Effector memory CD8-positive, alpha-beta T cell (primary cell): ENCODE measurements at places on chromosomes 5 and 9.

GRCh38 chr5:131998431-131999040, 12.9 kb downstream of the ACSL6 start:
- DNase-seq, result no peak

DNA sequence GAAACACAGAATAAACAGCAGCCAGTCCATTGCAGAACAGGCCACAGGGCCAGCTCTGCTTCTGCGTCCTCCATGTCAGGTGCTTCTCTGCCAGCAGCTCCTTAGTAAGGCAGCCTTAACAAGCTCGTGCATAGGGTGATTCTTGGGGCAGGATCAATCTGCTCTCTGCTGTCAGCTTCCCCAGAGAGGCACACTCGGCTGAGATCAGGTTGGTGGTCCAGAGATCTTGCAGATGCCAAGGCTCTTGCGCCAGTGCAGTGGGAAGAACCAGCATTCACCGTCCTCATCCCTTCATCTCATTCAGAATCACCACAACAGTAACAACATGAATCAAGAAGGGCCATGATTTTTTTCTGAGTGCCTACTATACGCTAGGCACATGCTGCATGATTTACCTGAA, 49.0 kb upstream of the ALDH1B1 start:
- no peak for DNase-seq

DNA sequence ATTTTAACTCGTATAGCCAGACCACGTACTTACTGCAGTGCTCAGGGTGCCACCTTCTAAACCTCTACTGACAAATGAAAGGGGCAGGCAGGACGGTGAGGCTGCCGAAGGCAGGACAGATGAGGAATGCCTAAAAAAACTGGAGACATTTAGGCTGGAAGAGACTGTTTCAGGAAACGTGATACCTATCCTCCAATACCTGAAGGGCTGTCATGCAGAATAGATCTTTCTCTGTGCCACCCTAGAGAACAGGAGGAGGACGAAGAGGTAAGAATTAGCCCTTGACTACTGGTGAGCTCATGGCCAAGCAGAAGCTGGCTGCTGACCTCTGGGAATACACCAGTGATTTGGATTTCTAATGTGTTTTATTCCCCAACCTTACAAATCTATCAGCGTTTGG, 139.4 kb downstream of the EFNA5 start:
- DNase-seq, result no peak

DNA sequence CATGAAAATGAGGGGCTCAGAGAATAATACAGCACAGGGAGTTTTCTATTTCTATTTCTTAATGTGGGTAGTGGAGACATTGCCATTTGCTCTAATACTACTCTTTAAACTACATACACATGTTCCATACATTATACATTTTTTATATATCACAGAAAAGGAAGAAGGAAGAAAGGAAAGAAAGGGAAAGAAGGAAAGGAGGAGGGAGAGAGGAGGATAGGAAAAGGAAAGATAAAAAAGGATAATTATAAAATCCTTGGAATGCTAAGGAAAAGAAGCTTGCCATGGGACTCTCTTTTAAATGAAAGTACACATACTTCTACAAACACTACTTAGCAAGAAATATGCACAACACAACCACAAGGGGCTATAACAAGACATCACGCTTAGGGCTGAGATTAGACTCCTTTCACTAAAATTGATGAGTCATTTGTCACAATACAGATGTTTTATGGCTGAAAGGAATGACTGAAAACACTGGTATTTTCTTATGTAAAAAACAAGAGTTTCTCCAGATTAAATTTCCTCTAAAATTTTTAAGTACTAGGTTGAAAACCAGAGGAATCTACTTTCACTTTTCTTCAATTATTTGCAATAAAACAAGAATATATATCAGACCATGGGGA, 219.8 kb downstream of the ARL15 start:
- DNase-seq, result no peak

DNA sequence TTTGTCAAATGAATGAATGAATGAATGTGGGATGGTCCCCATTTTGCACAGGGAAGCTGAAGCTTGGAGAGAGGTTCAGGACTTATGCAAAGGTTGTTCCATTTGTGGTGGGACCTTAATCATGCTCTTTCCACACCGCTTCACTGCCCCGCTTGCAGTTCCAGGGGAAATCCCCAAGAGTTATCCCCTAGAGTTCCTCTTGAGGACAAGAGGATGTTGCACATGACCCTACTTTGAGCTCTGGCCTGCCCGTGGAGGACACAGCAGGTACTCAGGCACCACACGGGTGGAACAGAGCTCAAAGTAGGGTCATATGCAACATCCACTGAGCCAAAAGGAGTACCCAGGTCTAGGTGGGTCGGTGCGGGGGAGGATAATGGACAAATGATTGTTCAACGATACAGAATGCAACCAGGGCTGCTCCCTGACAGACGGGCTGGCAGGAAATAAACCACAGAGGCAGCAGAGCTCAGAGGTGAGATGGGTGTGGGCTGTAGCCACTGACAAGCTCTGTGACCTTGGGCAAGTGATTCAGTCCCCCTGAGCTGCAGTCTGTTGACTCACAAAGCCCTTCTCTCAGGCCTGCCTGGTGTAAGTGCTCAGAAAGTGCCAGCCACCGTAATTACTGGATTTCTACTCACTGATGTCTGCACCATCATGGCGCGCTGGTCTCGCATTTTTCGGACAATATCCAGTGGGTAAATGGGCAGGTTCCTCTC, 60.3 kb upstream of the EPB41L4B start:
- DNase-seq, result no peak

- DNase-seq, result no peak
Observed at GRCh38 chr5:24805230-24805629, 160.5 kb upstream of the CDH10 start.

DNA sequence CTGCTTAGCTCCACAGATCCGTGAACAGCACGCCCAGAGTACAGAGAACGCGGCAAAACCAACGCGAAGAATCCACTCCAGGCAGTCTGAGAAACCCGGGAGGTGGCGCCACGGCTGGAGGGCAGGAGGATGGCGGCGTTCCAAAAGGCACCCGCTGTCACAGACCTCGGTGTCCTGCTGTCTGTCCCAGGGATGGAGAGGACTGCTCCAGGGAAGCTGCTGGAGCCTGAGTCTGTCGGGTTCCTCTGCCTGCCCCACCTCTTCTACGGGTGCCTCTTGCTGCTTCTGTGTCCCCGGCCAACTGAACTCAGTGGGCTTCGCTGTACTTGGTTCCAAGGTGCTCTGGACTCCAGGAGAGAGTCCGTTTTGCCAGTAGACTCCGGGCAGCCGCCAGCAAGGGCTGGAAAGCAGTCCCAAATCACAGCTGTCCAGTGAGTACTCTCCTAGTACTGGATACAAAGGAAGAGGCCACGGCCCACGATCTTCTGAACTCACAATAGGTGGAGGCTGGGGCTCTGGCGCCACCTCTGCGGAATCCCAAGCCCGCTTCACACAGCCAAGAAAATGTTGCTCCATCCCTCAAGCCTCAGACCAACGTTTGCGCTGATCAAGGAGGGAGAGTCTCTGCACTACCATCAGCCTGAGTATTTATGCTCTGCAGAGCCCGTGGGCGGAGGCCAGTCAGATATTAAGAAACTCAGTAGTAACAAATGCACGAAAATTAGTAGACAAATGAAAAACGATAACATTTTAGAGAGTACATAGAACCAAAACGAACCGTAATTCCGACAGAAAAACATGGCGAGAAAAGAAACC, 440 bp downstream of the ANXA2R start:
- peak; percentile 55 for DNase-seq

DNA sequence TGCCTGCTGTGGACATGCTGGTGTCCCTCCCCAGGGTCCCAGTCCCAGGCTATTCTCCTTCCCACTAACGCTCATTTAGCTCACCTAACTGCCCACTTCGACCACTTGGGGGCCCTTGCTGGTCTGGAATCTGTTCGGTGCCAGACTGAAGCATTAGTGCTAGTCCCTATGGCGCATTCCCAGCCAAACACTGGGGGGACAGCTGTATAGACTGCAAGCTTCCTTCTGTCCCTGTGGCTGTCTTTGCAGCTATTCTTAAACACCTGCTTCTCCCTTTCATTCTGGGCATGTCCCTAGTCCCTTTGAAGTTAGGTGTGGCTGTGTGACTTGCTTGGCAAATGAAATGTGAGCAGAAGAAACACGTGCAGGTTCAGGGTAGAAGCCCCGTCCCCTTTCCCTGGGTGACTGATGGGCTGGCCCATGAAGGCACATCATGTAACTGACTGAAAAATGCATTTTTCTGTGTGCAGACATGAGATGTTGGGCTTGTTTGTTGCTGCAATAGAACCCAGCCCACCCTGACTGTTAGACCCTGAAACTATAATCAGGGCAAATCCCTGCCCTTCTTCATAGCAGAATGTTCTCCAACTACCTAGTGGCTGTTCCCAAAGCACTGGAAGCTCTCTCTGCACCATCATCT, 134.4 kb downstream of the BARX1 start:
- no peak for DNase-seq

GRCh38 chr5:77177576-77177975, 32.9 kb upstream of the PDE8B start:
- no peak for DNase-seq
